ENCODE measurements at places on chromosomes 5 and 9. TPM values are rescaled to one million over a fixed set of nuclear protein-coding genes. Genes with fewer than 3 reads are reported as not detected.

DNA sequence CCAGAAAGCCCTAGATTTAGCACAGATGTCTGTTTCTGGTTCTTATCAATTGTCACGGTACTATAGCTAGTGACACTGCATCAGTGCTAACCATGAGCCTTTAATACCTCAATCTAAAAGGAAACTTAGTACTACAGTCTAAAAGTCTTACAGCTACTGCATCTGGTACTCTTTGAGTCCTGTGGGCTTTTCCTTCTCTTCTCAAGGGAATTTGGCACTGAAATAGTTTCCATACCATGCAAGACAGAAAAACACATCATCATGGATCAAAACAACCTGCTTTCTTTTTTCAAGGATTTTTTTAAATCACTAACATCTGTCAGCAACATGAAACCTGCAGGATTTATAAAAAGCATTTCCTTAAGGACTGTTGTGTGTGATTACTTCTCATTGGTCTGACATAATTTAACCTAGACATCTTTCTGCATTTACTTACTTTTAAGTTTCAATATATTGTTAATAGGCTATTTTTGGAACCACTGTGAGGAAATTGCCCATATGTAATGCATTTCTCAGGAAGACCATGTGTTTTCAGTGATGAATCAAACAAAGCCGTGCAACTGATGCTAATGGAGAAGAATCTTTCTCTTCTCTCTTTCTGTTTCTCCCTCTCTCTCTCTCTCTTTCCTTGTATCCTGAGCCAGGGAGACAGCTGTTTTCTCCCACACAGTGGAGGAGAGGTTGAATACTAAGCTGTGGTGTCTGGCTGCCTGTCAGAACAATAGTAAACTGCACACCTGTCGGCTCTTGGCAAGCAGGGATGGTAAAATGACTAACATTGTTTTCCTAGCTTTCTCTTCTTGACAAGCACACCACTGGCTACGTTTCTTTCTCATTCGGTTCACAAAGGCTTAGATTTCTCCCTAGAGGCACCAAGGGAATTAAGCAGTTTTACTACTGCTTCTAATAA is 273.4 kb downstream of the CSNK1G3 start:
- DNase-seq = no peak

DNA sequence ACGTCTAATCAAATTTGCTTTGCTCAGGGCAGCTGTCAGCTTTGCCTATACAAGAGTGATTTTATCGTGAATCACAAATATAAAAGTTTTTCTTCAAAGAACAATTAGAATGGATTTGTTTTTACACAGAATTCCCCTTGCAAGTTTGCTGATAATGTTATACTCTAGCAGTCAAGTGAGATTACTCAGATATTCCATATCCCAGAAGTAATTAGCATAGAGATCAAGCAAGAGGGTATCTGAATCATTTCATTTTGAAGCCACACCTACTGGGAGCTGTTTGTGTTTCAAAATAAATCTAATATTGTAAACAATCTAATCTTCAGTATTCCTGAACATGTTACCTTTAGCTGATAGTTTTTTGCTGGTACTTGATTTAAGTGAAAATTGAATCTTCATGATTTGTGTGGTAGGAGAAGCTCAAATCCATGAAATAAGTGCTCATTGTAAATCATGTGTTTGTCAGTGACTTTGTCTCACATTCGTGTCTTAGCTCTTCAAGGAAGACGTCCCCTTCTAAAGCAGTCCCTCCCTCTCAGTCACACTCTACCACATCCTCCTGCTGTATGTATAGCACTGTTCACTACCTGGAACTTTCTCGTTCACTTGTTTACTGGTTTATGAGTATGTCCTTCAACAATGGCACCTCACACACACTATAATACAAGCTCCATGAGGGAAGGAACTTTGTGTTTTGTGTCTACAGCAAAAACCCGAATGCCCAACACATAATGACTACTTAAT is 3.3 kb upstream of the TTC39B start:
- DNase-seq = no peak

GRCh38 chr9:130938652-130939404 is at the start of gene FIBCD1:
Gene FIBCD1 (minus strand): TSS chr9:130939247. CDS start chr9:130938607, 640 bp downstream.
- no peak for DNase-seq

- DNase-seq = no peak
Observed at GRCh38 chr9:88477300-88477751, 57.7 kb upstream of the NXNL2 start.

- DNase-seq = no peak
Observed at GRCh38 chr5:54415147-54415546, 40.4 kb upstream of the HSPB3 start.

DNA sequence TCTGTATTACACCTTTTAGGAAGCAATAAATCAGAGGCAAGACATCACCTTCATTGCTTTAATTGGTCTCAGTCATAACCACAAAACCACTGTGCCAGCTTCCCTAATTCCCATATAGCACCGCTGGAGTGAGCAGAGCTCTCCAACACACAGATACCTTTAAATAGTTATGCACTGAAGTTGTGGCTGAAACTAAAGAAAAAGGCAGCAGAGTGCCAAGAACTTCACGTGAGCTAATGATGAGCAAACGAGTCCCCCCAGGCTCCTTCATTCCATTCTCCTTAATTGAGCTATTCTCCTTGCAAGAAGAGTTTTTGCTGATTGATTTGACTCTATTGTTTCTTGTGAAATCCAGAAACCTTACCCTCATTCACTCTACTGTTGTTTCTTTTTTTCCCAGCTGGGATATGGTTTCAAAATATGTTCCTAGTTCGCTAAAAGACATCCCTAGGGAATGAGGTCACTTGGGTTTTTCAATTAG is 501.5 kb downstream of the SPATA31D1 start:
- no peak for DNase-seq

GRCh38 chr9:18208166-18209059 is 265.5 kb upstream of the ADAMTSL1 start:
- DNase-seq = no peak

- DNase-seq = no peak
Observed at GRCh38 chr9:536597-537511, 304.6 kb upstream of the DMRT1 start.

Gene FBN2
- 34.1 TPM for total RNA-seq

Gene HTR1A
- total RNA-seq = not detected

Gene HDAC3
- total RNA-seq = 27.4 TPM

Gene SIGMAR1
- 20.0 TPM for total RNA-seq

Gene PCDHGA3
- 12.2 TPM for total RNA-seq

Gene TMEM8B
- 17.5 TPM for total RNA-seq

Gene HCN1
- total RNA-seq = 0.14 TPM

Gene PRRX2
- total RNA-seq = 0.85 TPM

All from left ventricle myocardium inferior (tissue), 1 donor.